GM23338 (cell line): ENCODE measurements at places on chromosomes 6 and 20. TPM values are rescaled to one million over a fixed set of nuclear protein-coding genes. Genes with fewer than 3 reads are reported as not detected.

The TMEM244 gene
- not detected in 2 replicates for total RNA-seq

- DNase-seq, result no peak
These were observed 264.3 kb downstream of the BMP7 start for GRCh38 chr20:57002066-57002570.

DNA sequence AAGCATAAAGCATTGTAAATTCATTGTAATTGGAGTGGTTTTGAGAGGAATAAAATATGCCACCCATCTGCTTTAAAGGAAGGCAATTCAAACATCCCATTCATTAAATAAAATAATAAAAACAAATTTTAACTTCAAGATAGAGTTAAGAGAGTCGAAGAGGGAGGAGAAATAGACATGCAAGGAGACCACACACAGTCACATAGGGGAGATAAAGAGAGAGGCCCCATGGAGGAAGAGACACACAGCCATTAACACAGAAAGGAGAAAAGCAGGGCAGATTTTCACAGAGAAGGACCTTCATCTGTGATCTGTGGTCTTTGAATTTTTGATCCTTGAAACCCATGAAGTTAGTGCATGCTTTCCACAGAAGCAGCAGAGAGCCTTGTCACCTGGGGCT is 214.3 kb upstream of the TCF21 start:
- peak; percentile 4 for DNase-seq

DNA sequence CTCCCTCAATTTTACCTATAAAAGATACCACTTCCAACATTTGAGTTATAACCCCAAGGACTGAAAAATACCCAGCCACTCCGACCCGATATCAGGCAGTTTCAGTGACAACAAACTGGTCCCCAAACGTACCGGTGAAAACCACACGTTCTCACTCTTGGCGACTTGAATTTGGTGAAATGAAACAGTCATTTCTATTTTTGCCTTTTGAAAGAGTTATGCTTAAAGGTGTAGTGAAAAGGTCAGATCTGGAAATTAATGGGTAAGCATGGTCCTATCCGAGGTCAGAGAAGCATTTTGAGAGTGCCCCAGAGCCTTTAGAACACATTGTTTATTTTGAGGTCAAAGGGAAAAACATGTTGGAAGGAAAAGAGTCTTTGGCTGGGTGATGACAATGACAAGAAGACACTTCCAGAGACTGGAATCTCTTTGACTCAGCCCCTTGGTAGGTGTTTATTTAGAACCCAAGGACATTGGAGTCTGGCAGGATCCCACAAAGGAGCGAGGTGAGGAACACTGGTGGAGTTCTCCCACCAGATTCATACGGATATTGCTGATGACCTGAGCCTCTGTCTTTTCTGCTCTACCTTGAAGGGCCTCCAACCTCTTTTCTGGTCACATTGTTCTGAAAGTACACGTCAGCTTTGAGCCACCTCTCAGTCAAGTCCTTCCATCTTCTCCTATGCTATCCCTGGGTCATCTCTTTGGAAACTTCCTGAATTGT is 235.0 kb downstream of the GMPR start:
- no peak for DNase-seq

DNA sequence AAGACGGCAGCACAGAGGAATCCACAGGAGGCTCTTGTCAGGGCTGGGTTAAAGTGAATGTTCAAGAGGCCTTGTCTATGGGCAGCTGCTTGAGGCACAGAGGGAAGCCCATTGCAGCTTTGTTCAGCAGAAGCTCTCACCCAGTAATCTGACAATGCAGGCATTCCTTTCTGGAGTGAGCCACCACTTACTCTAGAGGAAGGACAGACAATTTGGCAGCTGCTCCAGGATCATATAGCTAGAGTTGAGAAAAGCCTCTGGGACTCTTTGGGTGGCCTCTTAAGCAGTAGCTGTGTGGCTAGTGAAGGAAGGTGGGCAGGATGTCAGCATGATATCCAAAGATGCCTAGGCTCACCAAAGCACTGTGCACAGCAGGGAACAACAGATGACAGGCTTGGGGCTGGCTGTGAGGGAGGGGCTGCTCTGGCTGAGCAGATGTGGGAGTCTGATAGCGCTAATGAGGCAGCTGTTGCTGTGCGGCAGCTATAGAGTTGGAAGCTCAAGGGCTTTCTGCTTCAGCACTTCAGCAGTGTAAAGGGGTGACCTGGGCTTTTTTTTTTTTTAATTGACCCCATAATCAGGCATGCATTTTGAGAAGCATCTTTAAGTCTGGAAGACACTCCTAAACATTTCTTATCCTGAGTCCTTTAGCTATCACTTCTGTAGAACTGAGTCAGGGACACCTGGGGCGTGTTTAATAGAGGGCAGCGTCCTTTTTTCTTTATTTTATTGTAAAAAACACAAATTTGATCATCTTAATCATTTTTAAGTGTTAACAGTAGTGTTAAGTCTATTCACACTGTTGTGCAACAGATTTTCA is 27.2 kb downstream of the CMTR1 start:
- no peak for DNase-seq
